NCI-H1417 (cell line): ENCODE measurements at places on chromosomes 12 and 14.

- DNase-seq = no peak
Observed at GRCh38 chr12:114783089-114783618, 99.2 kb upstream of the TBX3 start.

GRCh38 chr12:44317651-44318126, 481.8 kb downstream of the TMEM117 start:
- peak; percentile 75 for DNase-seq

GRCh38 chr14:61196792-61197191, 84.3 kb downstream of the TMEM30B start:
- DNase-seq = no peak

- DNase-seq = no peak
Observed at GRCh38 chr14:25026476-25027137, 23.3 kb downstream of the STXBP6 start.

GRCh38 chr12:46751173-46751572, 74.6 kb downstream of the SLC38A4 start:
- no peak for DNase-seq

GRCh38 chr14:29928117-29928640, 532 bp upstream of the PRKD1 start:
- DNase-seq = no peak
